Fibroblast of the aortic adventitia (primary cell): ENCODE measurements at places on chromosomes 6 and 20. TPM values are rescaled to one million over a fixed set of nuclear protein-coding genes. Genes with fewer than 3 reads are reported as not detected.

The PPP1R16B gene
- 0.09 and 0.33 TPM in 2 replicates for total RNA-seq

The MEP1A gene
- not detected in 2 replicates for total RNA-seq

The IP6K3 gene
- total RNA-seq, result not detected in 2 replicates

The KCNK5 gene
- total RNA-seq, result under 0.01 TPM in 1 of 2 replicates, not detected in the other

The ATP6V1G2 gene
- 3.8 and 6.7 TPM in 2 replicates for total RNA-seq

The CTAGE9 gene
- total RNA-seq, result not detected in 2 replicates

The ULBP1 gene
- 0.65 and 1.7 TPM in 2 replicates for total RNA-seq

The FAM83C gene
- not detected in 2 replicates for total RNA-seq

The SMLR1 gene
- total RNA-seq, result not detected in 2 replicates

The NCOA7 gene
- 41.7 and 90.3 TPM in 2 replicates for total RNA-seq

The HRH3 gene
- total RNA-seq, result not detected in 2 replicates
